Adipocyte (in vitro differentiated cells): ENCODE measurements at places on chromosomes 12 and 14.

DNA sequence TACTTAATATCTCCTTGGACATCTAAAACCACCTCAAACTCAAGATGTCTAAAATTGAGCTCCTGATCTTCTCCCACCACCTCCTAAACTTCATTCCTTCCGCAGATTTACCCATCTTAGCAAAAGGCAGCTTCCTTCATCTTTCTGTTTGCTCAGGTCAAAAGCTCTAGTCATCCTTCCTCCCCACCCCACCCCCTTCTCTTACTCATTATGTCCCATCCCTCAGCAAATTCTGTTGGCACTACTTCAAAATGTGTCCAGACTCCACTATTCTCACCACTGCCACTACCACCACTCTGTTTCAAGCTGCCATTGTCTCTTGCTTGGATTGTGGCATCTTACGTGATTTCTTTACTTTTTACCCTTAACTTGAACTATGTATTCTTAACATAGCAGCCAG lies 59.2 kb upstream of the ZDHHC17 start:
- DNase-seq, result no peak

DNA sequence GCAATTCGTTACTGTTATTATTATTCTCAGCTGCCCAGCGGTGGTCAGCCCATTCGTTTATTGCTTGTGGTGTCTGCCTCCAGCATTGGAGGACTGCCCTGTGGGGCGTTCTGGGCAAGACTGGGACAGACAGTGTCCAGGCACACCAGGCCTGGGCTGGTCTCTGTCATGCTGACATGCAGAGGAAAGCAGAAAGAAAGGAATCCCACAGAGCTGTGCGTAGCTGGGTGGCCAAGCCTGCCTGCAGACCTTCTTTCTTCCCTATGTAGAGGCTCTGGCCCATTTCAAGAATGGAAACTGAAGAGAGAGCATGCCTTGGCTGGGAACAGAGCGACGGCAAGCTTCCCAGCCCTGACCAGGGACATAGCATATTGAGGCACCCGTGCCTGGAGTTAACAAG lies 525.3 kb upstream of the TBX3 start:
- DNase-seq, result no peak

- DNase-seq, result peak; percentile 83
These were observed 80.9 kb downstream of the SLC41A2 start for GRCh38 chr12:104877103-104877705.

- DNase-seq, result no peak
These were observed 202.5 kb downstream of the VRK1 start for GRCh38 chr14:96999654-97000155.

DNA sequence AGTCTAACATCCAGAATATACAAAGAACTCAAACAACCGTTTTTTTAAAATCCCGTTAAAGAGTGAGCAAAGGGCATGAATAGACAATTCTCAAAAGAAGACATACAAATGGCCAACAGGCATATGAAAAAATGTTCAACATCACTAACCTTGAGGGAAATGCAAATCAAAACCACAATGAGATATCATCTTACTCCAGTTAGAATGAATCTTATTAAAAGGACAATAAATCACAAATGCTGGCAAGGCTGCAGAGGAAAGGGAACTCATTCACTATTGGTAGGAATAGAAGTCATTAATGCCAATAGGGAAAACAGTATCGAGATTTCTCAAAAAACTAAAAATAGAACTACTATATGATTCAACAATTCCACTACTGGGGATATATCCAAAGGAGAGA lies 520.1 kb downstream of the RMST start:
- no peak for DNase-seq

DNA sequence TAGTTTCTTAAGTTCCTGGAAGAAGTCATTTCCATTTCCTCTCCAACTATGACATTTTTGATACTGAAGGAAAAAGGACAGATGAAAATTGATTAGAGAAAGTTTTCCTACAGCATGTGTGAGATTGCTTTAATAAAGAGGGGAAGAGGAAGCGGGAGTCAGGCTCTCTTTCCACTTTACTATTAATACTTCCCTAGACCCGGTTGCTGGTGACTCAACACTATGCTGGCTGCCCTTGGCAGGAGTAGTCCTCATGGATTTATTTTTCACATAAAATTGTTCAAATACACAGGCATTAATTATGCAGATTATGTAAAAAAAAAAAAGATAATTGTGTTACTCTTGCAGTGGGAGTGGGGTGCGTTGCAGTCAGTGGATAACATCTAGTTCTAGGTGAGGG lies 293.4 kb downstream of the EGLN3 start:
- DNase-seq, result no peak

- DNase-seq, result peak; percentile 19
These were observed 26.4 kb upstream of the ZFP36L1 start for GRCh38 chr14:68819260-68819691.

GRCh38 chr12:47190905-47191304 lies 111.1 kb upstream of the AMIGO2 start:
- no peak for DNase-seq

- no peak for DNase-seq
These were observed 84.1 kb upstream of the TBX3 start for GRCh38 chr12:114767906-114768722.

DNA sequence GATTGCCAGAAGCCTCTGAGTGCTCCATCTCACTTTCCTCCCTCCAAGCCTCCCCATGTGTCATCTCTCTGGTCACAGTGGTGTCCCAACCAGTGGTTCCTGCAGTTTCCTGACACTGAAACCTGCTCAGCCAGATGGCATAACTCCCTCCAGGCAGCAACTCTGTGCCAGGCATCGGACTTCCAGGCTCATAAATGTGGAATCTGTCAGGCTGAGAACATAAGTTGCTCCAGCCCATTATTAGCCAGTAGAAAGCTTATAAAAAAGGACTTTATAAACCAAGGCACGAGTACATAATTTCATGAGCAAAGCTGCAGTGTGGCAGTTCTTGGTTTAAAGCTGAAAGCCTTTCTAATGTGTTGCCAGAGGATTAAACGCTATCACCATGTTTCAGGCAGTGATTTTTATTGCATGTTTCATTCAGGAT lies 194.3 kb downstream of the DACT1 start:
- DNase-seq, result no peak
